ENCODE measurements at places on chromosomes 5 and 9.

- no peak for DNase-seq
Observed at GRCh38 chr5:53616939-53617549, 56.6 kb downstream of the NDUFS4 start.

DNA sequence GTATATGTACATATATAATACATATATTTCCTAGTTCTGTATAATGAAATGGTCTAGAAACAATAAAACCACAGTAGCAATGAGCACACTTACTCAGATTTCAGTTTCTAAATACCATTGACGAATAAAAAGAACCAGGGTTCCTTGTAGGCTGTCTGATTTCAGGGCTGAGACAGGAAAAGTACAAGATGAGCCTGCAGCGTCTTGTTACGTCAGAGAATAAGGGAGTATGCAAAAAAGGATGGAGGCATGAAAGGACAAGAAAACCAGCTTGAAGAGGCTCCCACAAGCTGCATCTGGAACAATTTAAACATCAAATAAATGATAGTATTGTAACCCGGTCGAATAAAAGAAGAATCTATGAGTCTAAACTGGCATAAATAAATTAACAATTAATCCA lies 17.8 kb upstream of the TIFAB start:
- DNase-seq, result no peak

GRCh38 chr5:147635882-147636728 lies 126.2 kb upstream of the DPYSL3 start:
- DNase-seq, result no peak

- DNase-seq, result no peak
Observed at GRCh38 chr9:20490246-20490834, 132.0 kb downstream of the MLLT3 start.

- DNase-seq, result no peak
Observed at GRCh38 chr9:98219794-98220370, 27.4 kb upstream of the CORO2A start.

DNA sequence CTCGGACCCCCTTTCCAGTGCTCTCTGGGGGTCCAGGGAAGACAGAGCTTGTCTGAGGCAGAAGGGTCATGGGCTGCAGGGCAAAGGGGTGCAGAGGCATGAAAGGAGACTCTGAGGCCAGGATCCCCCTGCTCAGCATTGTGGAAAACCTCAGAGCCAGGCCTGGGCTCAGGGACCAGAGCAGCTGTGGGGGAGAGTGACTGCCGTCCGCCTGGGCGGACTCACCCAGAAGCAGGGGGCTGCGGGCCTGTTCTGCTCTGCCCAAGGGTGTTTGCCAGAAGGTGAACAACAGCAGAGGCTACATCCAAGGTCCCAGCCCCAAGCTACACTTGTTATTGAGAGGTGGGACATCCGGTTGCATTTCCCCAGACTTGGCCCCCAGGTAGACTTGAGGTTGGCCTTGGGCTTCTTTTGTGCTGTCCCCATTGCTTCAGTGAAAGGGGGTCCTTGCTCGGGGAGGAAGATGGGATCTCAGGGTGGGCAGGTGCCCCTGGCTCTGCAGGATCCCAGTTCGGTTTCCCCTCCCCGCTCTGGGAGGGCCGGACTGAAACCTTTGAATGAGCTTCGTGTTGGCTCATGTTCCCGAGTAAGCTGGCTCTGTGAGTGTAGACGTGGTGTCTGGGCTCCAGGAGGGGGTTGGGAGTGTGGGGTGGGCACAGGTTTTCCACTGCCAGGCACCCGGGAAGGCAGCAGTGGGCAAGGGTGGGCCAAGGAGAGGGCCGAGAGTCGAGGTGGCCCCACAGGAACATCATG lies 92.1 kb downstream of the COL5A1 start:
- no peak for DNase-seq

- DNase-seq, result no peak
Observed at GRCh38 chr9:69453746-69454145, 128.7 kb downstream of the ENTREP1 start.

DNA sequence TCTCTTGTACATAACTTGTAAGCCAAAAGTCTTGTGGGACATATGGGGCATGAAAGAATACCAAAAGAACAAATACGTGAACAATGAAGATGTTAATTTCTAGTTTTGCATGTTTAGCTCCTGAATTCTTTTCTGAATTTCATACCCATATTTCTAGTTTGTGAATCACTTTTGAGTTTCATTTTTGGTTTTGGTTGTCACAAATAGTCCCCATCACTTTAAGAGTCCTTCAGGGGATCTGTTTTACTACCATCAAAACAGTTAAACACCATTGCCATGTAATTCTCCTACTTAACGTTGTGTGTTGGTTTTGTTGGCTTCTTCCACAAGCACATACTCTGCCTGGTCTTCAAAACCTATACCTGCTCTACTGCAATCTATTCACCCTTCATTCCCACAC lies 27.0 kb downstream of the VCAN start:
- no peak for DNase-seq

- DNase-seq, result peak; percentile 7
Observed at GRCh38 chr9:130368631-130369103, 76.1 kb upstream of the ASS1 start.

GRCh38 chr9:128781187-128782070 lies 5.6 kb upstream of the TBC1D13 start:
- no peak for DNase-seq

GRCh38 chr5:98103807-98104206 lies 669.7 kb upstream of the RGMB start:
- no peak for DNase-seq

- no peak for DNase-seq
Observed at GRCh38 chr5:6737043-6737941, 24.1 kb downstream of the TENT4A start.

GRCh38 chr5:90967443-90967842 lies 408.8 kb downstream of the ADGRV1 start:
- DNase-seq, result no peak

DNA sequence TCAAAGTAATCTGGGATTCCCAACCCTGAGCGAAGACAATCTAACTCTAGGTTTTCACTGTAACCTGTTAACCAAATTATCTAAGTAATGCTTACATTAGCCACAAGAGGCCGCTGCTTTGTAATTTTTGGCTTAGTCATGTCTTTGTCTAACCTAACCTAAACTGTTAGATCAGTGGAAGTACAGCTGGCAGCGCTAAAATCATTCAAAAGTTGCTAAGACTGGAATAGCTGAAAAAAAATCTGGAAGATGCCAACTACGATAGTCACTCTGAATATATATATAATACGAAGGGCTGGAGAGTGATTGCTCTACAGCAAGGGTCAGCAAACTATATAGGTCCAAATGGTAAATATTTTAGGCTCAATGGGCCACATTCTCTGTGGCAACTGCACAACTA lies 60.2 kb downstream of the FBXO38 start:
- DNase-seq, result peak; percentile 46

- DNase-seq, result no peak
Observed at GRCh38 chr5:17929171-17929570, 294.9 kb downstream of the TAF11L14 start.

- DNase-seq, result no peak
Observed at GRCh38 chr9:105864248-105864898, 170.0 kb downstream of the TMEM38B start.

- DNase-seq, result no peak
Observed at GRCh38 chr5:177490311-177490991, 7.0 kb downstream of the PDLIM7 start.

GRCh38 chr5:137096149-137097103 lies 402.7 kb downstream of the SPOCK1 start:
- DNase-seq, result no peak

GRCh38 chr5:116038817-116039216 lies 6.5 kb downstream of the ARL14EPL start:
- no peak for DNase-seq

GRCh38 chr9:107750741-107751566 lies 261.4 kb upstream of the KLF4 start:
- no peak for DNase-seq

GRCh38 chr5:144332265-144332664 lies 161.6 kb downstream of the KCTD16 start:
- DNase-seq, result no peak

- no peak for DNase-seq
Observed at GRCh38 chr9:70318002-70318401, 59.2 kb downstream of the SMC5 start.

- no peak for DNase-seq
Observed at GRCh38 chr5:54990841-54991258, 5.5 kb upstream of the ESM1 start.

GRCh38 chr9:35845824-35846771 lies 17.1 kb downstream of the TMEM8B start:
- no peak for DNase-seq

- DNase-seq, result no peak
Observed at GRCh38 chr5:179816401-179816795, 4.3 kb upstream of the SQSTM1 start.

DNA sequence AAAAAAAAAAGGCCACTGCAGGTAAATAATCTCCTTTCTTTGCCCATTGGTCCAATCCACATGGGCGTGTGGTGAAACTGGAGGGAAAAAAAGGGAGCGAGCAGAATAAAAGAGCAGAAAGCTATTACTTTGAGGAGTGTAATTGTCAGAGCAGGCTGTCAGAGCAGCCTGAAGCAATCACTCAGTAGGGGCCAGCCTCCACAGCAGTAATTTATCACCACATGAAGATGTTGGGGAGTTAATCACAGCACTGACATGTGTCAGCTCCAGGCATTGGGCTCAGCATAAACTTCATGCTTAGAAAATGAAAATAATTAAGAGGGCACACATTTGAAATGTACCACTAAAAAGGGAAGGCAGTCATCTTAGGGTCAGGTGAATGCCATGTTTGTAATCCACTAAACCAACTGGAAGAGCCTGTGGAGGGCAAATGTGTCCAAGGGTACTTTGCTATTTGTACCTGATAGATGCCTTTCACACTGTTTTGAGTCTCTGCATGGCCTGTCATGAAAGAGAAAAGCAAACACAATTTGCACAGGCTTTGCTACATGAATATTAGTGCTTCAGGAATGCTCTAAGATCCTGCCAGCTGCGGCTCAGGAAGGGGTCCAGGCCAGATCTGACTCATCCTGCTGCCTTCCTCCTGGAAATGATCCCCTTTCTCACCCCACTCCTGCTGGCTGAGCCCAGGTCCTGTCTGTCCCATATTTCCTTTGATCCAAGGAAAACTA lies 2.9 kb upstream of the PTGER4 start:
- no peak for DNase-seq

GRCh38 chr5:86493777-86494176 lies 124.0 kb upstream of the COX7C start:
- no peak for DNase-seq

DNA sequence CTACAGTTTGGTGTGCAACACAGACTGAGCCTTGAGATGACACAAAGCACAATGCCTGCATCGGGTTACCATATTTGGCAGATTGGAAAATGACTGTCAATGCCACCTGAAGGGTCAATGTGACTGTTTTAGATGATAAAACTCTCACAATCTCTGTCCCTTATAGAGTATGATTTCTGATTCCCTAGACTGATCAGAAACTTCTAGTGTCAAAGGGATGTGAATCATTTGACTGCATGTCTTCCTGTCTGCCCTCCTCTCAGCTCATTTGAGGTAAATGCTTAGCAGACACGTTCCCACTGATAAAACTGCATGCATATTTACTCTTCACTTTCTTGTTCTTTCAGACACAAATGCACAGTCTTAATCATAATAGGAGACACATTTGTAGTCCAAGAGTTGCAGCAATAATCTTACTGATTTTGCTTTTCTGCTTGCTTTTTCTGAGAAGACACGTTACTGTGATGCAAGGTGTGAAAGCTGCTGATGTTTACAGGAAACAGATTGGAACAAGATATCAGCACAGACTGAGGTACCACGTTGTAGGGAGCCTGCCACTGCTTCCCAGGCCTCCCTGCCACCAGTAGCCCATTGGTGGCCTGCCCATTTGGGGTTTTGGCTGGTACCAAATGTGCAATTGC lies 77.8 kb downstream of the GCNT4 start:
- DNase-seq, result no peak

- no peak for DNase-seq
Observed at GRCh38 chr9:134319306-134320125, 6.7 kb upstream of the RXRA start.

DNA sequence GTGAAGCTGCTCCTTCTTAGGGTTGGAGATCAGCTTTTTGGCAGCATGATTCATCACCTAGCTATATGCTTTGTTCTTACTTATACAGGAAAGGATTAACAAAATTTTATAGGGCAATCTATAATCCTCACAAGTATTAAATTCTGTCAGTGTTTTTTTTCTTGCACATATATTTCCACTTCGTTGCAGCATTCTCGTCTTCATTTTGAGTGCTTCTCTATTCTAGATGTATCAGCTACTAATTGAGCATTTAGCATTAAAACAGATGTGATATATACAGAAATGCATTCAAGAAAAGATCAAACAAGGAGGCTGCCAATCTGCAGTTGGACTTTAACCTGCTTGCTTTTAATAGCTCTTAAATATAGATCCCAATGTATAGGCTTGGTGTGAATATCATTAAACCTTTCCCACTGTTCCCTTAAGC lies 3.6 kb upstream of the CTXN3 start:
- DNase-seq, result no peak

GRCh38 chr5:147504011-147504410 lies 5.9 kb downstream of the DPYSL3 start:
- no peak for DNase-seq

GRCh38 chr9:115766370-115766955 lies 387.1 kb upstream of the PAPPA start:
- DNase-seq, result no peak

DNA sequence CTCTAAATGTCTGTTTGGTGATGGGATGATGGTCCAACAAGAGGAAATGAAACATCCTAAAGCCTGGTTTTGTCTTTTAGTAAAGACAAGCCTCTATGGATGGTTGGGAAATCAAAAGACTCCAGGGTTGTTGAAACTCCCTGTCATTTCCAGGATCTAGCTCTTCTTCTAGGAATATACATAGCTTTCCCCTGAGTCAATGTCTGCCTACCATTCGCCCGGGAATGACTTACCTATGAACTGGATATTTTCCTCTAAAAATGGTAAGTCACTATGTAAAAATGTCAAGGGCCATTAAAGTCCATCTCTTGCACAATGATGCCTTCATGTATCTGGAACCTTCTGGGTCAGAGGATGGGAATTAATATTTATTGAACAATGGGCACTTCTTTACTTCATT lies 11.1 kb upstream of the KIF12 start:
- no peak for DNase-seq

GRCh38 chr5:147658293-147658932 lies 124.1 kb downstream of the JAKMIP2 start:
- no peak for DNase-seq

GRCh38 chr5:123215929-123216702 lies 127.1 kb downstream of the PRDM6 start:
- DNase-seq, result no peak

- no peak for DNase-seq
Observed at GRCh38 chr9:2179567-2179966, 164.4 kb downstream of the SMARCA2 start.

DNA sequence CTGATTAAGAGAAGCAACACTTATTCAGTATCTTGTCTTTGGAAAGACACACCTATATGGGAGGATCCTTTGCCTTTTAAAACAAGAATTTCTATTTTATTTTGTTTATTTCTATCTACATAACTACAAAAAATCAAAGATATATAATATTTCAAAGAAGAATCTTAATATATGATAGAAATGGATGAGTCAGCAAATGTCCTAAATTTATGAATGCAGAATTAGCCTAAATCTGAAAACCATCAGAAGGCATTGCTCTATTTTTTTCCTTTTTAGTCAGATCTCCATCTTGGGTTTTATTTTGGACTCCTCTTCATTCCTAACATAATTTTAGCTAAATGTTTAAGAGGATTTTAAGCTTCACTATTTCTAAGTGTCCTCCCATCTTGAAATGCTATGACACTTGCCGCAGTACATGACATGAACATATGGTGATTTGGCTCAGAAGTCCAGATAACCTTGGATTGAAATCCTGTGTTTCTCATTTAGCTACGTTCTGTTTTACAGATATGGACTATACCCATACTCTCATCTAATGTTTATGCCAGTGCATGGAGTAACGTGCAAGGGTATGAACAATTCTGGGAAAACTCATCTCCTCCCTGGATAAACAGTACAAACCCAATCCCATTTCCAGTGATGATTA lies 1322.8 kb upstream of the DMAC1 start:
- DNase-seq, result no peak

Data from activated CD4-positive, alpha-beta T cell treated with anti-CD3 and anti-CD28 coated beads for 24 hours (primary cell).